Stimulated activated CD4-positive, alpha-beta T cell treated with anti-CD3 and anti-CD28 coated beads, Interleukin-1b, Interleukin-23, amount 100 ng/mL, for 48 hours (primary cell): ENCODE measurements at places on chromosomes 2 and 18.
A peak's percentile ranks its signal among the peaks of the same experiment; 100 is the strongest.

DNA sequence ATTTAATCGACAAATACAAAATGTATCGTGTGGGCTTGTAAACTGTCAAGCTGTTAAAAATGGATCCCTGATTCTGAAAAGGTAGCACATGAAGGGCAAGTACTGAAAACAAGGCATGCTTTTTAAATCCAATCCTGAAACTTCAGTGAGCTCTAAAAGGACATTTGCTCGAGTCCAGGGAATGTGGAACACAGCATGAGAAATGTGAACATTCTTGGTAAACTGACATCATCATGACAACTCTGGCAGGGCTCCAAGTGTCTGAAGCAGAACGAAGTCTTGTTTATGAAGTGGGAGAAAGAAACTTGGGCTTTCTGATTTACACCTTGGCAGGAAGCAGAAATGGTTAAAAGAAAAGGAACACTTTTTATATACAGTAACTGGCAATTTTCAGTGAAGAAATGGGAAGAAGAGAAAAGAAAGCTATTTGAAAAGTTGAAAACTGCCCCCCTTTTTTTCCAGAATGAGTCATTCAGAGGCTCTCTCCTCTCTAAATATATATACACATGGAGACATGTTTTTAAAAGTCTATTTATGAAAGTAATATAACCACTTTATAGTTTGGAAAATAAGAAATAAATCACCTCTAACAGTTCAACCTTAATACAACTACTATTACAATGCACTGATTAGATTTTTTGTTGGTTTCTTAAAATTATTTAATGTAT lies 120.8 kb downstream of the GAREM1 start:
- DNase-seq: no peak

DNA sequence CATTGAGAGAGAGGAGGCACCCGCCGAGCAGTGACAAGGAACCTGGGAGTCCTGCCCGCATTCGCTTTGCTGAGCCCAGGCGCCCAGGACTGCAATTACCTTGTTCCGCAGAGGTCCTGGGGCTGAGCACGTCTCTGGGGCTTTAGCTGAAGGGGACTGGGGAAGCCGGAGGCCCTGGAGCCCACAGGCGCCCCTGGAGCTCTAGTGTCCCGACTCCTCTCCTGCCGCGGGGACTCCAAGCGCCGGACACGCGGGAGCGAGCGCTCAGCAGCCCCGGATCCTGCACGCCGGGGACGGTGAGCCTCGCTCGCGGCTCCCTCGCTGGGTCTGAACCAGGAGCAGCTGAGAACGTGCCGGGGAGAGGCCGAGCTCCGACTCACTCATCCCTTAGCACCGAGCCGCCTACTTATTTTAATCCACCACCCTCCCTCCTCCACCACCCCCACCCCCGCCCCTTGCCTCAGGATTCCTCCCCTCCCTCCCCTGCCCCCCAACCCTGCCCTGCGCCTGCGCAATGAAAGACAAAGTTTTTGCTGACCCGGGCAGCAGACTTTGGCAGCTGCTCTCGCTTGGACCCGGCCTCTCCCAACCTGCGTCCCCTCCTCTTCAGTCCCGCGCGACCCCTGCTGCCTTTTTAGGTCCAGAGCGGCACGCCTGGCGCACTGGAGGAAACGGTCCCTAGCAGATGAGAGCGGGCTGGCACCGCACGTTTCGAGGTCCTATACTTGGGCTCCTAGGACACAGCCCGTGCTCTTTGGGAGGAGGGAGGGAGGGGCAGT lies at the start of gene OSR1:
Gene OSR1 (minus strand): TSS at position 382 of the 779 bp plus-strand sequence. CDS start 4,818 bp downstream, outside the sequence.
- DNase-seq: no peak

- DNase-seq: no peak
These were observed 35.8 kb downstream of the CCDC68 start for GRCh38 chr18:54923339-54923956.

GRCh38 chr2:227411320-227411989 lies 23.7 kb upstream of the SCYGR1 start:
- DNase-seq: peak; percentile 78

DNA sequence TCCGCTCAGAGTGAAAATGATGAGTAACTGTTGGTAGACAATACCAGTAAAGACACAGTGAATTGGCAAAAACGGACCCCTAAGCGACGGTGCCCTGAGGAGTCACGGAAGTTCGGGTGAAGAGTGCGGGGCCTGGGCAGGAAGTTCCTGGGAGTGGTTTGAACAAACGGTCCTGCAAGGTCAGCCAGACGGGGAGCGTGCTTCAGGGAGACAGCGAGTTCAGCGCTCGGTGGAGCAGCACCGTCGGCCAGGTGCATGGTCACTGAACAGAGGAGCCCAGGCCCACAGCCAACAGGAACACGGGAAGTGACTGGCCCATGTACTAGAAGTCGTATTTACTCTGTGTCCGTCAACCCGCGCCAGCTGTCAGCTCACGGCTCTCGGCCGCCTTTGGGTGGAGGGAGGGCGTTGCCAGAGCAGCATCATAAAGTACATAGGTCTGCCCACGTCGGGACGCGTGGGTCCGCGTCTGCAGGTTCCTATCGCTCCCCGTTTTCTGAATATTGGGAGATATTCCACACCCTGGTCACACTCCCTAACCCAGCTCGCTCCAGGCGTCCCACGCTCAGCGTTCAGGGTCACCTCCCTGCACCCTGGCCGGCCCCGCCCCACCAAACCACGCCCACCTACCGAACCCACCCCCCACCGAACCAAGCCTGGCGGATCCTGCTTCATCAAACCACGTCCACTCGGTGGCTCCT lies 75.6 kb upstream of the UXS1 start:
- peak; percentile 8 for DNase-seq

- no peak for DNase-seq
These were observed 13.2 kb downstream of the DYSF start for GRCh38 chr2:71466301-71467179.

GRCh38 chr2:28257182-28257581 lies 135.5 kb upstream of the FOSL2 start:
- DNase-seq: no peak

GRCh38 chr18:55296778-55297177 lies 291.2 kb downstream of the TCF4 start:
- no peak for DNase-seq

- peak; percentile 37 for DNase-seq
These were observed 31.2 kb downstream of the MARCHF4 start for GRCh38 chr2:216341121-216341520.

- DNase-seq: no peak
These were observed 70.4 kb upstream of the MGAT4A start for GRCh38 chr2:98801286-98801685.

DNA sequence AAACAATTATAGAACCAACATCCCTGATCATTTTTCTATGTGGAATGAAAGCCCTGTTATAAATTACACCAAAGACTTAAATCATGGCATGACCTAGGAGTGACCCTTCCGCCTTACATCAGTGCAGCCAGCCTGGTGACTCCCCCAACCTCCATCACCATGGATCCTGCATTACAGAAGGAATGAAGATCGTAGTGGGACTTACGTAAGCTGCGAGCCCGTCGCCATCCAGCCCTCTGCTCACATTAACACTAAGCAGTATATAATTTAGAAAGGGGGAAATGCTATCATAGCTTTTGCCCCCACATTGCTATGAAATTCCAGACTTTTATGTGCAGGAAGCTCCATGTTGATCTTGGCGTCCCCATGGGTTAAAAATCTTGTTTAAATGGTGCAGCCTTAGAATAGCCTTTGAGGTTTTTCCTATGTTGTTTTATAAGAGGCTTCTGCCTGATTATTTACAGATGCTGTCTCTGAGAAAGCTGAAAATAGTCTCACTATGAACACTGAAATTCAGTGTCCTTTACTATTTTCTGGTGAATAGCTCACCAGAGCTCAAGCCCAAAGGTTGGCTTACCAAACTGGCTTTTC lies 76.3 kb downstream of the COLEC12 start:
- DNase-seq: no peak

DNA sequence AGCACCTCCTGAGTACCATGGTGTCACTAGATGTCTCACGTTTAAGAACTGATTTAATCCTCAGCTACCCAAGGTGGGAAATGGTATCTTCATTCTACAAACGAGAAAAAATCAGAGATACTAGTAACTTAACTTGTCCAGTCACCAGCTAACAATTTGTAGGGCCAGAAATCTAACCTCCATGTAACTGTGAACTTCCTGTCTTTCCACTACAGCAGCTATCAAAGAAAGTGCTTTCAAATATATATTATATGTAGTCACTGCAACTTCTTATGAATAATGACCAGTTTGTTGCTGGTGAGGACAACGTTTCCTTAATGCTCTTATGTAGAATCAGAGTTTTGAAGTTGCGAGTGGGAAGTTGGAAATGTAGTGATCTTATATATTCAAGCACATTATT lies 1.9 kb downstream of the REV1 start:
- no peak for DNase-seq

- no peak for DNase-seq
These were observed 35.7 kb downstream of the LYPD6 start for GRCh38 chr2:149365931-149366583.

DNA sequence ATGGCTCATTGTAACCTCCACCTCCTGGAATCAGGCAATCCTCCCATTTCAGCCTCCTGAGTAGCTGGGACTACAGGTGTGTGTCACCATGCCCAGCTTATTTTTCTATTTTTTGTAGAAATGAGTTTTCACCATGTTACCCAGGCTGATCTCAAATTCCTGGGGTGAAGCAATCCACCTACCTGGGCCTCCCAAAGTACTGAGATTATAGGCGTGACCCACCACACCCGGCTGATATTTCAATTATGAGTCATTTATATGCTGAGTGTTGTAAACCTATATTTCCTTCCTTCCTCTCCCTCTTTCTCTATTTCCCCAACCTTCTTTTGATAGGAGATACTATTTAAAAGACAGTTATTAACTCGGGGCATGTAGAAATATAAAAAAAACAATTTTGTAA lies 469.6 kb upstream of the ID2 start:
- no peak for DNase-seq

GRCh38 chr18:2529154-2529553 lies 42.2 kb downstream of the METTL4 start:
- DNase-seq: no peak

DNA sequence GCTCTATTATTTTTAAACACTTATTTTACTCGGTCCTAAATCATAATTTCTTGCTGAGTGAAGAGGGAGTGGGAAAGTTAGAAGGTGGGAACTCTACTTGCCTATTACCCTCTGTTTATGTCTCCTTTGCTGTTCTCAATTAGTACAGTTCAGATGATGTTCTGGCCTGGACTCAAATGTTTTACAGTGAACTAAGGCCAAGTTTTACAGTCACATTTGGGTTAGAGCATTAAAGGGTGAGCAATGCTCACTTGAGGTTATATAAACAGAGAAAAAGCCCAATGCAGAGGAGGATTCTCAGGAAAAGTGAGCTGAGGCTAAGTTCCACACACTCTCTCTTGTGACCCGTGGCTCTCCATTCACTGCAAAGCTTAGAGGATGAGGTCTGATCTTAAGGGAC lies 52.4 kb downstream of the ITSN2 start:
- DNase-seq: no peak

DNA sequence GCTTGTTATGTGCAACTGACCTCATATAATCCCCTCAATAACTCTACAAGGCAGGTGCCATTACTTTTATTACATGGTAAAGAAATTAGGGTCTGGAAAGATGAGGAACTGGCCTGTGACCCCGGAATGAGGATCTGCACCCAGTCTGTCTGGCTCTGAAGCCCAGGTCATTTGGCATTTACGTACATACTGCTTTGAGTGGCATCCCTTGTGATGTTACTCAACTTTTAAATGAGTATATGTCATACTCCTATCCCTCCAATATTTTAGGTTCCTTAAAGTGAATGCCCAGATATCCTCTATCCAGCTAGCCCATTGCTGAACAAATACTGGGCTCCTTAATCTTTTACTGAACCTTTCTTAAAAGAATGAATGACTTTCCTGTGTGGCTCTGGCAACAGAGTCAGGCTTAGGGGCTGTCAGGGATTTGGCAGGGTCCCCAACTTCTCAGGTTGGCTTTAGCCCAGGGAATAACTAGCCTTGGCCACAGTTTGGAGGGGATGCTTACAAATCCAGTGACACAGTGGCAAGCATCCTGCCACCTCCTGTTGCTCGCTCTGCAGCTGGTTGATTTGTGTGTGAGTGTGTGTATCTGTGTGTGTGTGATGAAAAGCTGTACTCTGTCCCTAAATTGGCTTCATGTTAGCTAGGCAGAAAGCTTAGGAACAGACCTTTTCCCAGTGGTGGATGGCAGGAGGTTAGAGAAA lies 3.4 kb upstream of the CXCR4 start:
- DNase-seq: no peak

GRCh38 chr2:232789082-232789481 lies 12.7 kb upstream of the KCNJ13 start:
- DNase-seq: no peak

GRCh38 chr2:44769349-44770011 lies 172.0 kb upstream of the SIX3 start:
- no peak for DNase-seq

GRCh38 chr18:75109819-75110218 lies 99.1 kb downstream of the PTGR3 start:
- no peak for DNase-seq

DNA sequence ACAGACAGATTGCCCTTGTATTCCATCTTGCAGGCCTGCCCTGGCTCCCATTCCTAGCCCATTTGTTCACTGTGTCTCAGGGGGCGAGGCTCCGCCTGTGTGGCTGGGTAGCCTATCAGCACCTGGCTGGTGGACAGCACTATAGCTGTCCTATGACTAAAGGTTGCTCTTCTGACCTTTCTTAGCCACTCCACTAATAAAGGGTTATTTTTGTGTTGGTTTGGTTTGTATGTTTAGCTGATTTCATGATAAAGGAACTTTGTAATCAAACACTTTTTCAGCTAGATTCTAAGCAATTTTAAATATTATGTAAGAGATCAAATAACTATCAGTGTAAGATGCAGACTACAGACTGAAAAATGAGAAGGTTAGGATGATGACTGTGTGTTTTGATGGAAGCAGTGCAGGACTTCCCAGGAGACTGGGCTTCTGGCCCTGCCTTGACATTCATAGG lies 72.2 kb downstream of the CRIM1 start:
- DNase-seq: no peak

DNA sequence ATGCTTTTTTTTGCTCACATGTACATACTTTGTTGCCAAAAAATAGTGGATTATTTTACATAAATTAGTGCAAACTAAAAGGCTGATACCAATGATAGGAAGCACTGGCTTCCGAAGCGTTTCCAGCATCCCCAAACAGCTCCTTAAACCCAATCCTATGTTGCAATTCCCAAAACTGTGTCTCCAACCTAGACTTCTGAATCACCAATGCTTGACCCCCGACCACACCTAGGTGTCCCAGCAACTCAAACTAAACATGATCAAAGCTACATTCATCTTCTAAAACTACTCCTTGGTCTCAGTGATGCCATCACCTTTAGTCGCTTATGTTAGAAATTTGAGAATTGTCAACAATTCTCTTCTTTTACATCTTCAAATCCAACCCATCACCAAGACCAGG lies 13.4 kb downstream of the ATP8B1 start:
- no peak for DNase-seq
